Fibroblast of skin of scalp (primary cell): ENCODE measurements at places on chromosomes 4 and X.
A peak's percentile ranks its signal among the peaks of the same experiment; 100 is the strongest.

DNA sequence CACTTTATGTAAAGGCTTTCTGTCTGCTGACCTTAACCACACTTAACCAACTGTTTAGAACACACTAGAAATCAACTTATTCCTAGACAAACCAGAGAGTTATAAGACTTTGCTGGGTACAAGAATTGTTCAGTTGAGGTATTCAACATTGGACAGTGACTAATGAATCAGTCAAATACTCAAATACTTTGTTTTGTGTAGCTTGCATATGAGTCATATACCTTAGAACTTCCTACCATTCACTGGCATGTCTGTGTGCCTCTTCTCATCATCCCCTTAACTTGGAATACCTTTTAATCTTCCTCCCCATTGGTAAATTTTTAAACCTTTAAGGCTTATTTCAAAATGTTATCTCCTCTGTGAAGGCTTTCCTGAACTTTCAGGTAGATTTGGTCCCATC is 708.8 kb upstream of the GRIA3 start:
- DNase-seq: peak; percentile 2

- DNase-seq: peak; percentile 52
These were observed 62.8 kb upstream of the EGFL6 start for GRCh38 chrX:13506574-13506973.

- no peak for DNase-seq
These were observed 58.0 kb upstream of the IL13RA1 start for GRCh38 chrX:118669435-118669834.

GRCh38 chr4:43855283-43855682 is 593.3 kb downstream of the KCTD8 start:
- no peak for DNase-seq

- no peak for DNase-seq
These were observed 4.3 kb upstream of the TLR6 start for GRCh38 chr4:38860788-38861424.

DNA sequence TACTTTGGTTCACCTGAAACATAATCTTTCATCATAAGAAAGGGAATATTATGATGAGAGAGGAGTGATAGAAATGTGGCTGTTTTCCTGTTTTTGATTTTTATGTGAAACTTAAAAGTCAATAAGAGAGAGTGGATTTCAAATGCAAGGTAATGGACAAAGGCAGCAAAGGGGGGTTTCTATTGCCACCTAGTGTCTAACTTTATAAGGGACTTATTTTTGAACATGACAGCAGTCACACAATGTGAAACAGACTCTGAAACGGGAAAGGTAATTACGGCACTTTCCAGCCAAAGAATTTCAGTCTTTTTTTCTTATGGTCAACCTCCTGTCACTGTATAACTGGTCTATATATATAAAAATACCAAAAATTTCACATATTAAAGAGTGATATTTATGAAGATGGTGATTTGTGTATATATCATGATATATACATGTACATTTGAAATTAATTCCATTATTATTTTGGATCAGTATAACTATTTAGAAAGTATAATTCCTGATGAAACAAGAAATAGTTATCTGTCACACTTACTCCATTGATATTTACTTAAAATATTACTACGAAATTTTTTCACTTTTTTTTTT is 127.1 kb downstream of the FBXO8 start:
- DNase-seq: peak; percentile 45

- DNase-seq: no peak
These were observed 50.8 kb upstream of the NUDT10 start for GRCh38 chrX:51281758-51282318.

DNA sequence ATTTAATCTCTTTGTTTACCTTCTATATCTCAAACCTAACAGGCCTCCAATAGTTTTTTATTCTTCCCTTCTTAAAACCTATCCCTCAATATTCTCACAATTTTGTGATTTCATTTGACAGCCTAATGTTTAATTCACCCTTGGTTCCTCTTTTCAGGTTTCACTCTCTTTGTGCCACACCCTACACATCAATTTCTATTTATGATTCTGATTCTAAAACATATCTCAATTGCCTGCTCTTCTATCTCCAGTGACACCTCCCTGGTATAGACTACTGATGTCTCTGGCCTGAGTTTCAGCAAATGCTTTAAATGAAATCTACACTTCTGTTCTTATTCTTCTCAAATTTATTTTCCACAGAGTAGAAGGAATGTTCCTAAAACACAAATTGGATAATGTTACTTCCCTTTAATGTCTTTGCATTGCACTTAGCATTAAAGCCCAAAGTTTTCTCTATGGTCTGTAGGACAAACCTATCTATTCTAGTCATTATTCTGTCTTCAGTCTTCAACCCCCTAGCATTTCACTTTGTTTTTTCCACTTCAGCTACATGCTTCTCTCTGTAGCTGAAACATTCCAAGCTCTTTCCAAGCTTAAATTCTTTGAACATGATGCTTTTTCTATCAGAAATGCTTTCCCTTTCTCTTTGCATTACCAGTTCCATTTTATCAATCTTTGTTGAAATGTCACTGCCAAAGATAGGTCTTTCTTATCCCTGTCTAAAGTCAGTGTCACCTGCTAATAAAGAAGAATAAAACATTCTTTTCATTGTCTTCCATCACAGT is 622.0 kb downstream of the CENPC start:
- no peak for DNase-seq

GRCh38 chrX:136933611-136934145 is 53.2 kb upstream of the RBMX start:
- DNase-seq: no peak

- no peak for DNase-seq
These were observed 2365.5 kb downstream of the PCDH7 start for GRCh38 chr4:33085709-33086108.

DNA sequence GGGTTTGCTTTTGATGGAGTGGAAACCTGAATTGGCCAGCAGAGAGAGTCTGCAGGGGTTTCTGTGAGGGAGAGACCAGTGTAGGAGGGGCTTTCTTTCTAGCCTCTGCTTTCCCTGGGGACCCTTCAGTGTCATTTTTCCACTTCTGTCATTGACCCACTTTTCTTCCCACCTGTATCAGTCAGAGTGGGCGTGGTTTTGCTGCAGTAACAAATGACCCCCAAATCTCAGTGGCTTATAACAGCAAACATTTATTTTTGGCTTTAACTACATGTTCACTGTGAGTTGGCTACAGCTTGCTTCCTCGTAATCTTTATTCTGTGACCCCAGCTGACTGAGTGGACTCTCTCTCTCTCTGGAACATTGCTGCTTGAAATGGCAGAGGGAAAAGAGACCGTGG is 25.6 kb upstream of the PTTG2 start:
- no peak for DNase-seq

DNA sequence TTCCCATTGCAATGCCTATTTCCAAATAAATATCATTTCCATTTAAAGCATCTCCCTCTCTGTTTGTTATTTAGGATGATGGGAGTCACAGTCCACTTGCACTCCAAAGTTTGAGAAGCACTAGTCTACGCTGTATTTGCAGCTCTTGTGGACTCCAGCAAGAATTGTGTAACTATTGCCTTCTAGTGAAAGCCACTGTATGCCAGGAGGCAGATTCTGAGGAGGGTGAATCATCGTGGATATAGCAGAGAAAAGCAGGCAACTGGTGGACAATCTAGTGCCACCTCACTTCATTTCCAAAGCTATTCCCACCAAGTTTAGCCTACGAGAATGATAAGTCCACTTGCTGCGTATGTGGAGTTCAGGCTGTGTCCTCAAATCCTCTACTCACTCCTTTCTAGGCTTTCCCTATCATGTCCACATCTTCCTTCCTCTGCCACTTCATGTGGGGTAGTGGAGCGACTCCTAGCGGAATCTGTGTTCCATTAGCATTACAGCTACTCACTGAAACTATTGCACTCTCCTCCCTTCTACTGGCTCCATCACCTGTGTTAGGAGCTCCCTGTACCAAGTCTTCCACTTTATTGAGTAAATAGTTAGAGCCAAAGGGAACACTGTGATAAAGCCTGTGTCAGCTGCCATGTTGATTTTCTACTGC is 501.8 kb upstream of the GALNT7 start:
- no peak for DNase-seq

- no peak for DNase-seq
These were observed 16.4 kb downstream of the CCKAR start for GRCh38 chr4:26473893-26474292.

GRCh38 chr4:15809058-15809457 is 30.9 kb downstream of the CD38 start:
- DNase-seq: no peak

GRCh38 chr4:13495753-13496152 is 11.6 kb upstream of the RAB28 start:
- DNase-seq: no peak

- DNase-seq: peak; percentile 34
These were observed 5.3 kb upstream of the COMMD8 start for GRCh38 chr4:47468706-47469365.

GRCh38 chr4:119939071-119939995 is 127.3 kb downstream of the MAD2L1 start:
- DNase-seq: peak; percentile 50

DNA sequence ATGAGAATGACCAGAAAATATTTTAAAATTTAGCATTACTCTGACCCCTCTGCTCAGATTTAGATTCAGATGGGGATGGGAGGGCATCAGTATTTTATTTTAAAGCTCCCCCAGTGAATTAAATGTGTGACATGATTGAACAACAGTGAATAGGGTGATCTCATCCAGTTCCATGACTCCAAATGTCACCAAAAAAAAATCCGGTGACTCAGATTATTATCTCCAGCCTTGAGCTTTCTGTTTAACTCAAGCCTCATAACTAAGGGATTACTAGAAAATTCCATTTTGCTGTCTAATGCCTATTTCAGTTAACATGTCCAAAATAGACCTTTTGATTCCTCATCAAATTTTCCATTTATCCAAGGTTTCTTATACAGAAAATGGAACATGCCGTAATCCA is 121.8 kb upstream of the TMEM47 start:
- peak; percentile 86 for DNase-seq

- no peak for DNase-seq
These were observed 6.5 kb downstream of the TEX13D start for GRCh38 chrX:124338733-124339514.

DNA sequence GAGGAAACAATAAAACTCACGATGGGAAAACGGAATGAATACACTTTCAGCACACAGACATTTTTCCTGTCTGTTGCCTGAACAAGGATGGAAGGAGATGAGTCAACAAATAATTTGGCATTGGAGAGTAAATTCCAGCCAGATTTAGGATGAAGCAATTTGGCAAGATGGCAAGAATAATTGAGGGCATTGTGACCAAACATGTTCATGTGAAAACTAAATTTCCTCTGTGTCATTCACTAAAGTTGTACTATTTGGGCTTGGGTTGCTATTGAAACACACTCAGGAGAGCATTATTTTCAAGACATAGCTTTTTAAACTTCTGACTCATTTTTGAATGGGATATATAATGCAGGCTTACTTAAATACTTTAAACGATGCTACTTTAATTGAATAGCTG is 1614.4 kb downstream of the PCDH19 start:
- DNase-seq: peak; percentile 31

DNA sequence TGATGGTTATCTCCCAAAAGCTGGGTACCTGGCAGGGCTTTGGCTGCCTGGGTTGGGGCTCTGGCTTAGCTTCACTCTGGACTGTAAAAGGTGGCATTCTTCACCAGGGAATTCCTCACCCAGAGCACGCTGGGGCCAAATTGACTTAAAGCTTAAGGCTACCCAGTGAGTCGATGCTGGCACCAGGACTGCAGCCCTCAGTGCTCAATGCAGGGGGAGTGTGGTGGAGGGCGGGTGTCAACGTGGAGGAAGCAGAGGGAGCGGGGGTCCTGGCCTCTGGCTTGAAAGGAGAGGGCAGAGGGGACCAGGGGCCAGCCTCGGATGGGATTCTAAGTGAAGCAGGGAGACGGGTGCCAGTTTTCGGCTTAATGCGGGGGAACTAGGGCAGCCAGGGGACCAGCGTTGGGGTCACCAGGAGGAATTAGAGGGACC is 446 bp upstream of the FAM50A start:
- DNase-seq: no peak

DNA sequence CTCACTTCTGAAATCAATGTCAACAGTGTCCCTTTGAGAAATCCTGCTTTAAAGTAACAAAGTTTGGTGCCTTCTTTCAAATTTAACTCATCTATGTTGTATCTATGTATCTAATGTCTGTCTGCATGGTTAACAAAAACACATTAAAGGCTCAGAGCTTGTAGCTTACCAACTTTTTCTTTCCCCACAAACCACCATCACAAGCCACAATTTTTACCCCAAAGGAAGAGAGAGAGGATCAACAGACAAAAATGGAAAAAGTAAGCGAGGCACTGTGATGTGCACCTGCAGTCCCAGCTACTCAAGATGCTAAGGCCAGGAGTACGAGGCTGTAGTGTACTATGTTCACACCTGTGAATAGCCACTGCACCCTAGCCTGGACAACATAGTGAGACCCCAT is 17.2 kb downstream of the ATRX start:
- DNase-seq: no peak

GRCh38 chr4:138643827-138644226 is 371.8 kb upstream of the NOCT start:
- no peak for DNase-seq

DNA sequence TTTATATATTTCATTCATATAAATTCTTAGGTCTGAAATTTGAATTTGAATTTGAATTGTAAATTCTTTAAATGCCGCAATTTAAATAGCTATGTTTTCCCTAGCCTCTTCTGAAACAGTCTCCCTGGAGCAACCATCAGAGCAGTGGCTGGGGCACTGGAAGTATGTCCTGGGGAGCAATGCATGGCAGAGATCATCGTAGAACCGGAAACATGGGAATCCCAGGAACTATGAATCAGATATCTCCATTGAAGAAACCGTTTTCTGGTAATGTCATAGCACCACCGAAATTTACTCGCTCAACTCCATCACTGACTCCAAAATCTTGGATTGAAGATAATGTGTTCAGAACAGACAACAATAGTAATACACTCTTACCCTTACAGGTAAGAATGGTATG is 4.9 kb downstream of the CPEB2 start:
- DNase-seq: no peak

DNA sequence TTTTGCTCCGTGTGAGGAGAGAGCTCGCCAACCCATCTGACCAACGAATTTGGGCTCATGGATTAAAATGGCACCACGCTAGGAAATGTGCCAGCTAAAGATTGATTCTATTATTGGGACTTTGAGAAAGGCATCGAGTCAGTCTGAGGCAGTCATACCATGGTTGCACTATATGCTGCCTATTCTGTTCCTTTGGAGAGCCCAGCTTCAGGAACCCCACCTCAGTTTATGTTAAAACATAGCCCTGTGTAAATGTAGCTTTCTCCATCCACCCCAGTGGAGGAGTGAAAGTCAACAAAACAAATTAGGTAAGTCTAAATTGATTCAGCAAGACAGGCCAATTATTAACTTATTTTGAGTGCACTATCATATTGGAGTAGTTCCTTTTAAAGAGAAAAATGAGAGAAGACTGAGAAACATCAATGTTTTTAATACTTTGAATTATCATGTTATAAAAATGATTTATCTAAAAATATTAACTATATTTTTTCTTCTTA is 24.5 kb upstream of the ADH7 start:
- DNase-seq: no peak

- DNase-seq: peak; percentile 71
These were observed 99.2 kb downstream of the PSAPL1 start for GRCh38 chr4:7335344-7336066.

DNA sequence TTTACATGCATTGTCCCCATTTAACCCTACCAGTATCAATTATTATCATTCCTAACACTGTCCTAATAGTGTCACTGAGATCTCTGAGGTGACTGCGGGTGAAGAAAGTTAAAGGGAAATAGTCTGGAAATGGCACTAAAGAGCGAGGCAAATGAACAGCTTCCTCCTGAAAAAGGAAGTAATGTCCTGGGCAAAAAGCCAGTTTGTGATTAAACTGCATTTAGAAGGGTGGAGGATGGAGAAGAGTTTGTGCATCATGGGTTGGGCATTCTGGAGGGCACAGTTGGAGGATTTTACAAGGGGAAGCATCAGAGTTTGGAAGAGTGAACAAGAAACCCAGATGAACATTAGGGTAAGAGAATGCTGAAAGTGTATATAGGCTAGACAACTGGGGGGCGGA is 60.5 kb upstream of the SLC25A4 start:
- no peak for DNase-seq
